ENCODE measurements at places on chromosomes 12 and 14.

GRCh38 chr12:92271341-92271740 is 125.7 kb upstream of the BTG1 start:
- DNase-seq: no peak

- DNase-seq: no peak
Measured at GRCh38 chr12:58592475-58593207, 327.7 kb downstream of the LRIG3 start.

DNA sequence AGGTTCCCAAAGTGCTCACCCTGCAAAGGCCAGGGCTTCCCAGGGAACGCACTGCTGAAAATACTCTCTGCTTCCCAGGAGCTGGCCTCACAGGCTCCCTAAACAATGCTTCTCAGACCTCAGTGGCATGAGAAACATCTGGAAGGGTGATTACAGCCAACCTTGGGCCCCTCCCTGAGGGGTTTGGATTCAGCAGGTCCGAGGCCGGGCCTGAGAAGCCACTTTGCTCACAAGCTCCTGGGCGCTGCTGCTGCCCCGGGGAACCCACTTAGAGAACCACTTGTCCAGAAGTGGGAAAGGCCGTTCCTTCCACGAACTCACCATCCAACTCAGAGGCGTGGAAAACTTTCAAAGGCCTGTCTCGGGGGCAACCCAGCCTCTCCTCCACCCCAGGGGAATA is 130.5 kb downstream of the PIWIL1 start:
- DNase-seq: no peak

DNA sequence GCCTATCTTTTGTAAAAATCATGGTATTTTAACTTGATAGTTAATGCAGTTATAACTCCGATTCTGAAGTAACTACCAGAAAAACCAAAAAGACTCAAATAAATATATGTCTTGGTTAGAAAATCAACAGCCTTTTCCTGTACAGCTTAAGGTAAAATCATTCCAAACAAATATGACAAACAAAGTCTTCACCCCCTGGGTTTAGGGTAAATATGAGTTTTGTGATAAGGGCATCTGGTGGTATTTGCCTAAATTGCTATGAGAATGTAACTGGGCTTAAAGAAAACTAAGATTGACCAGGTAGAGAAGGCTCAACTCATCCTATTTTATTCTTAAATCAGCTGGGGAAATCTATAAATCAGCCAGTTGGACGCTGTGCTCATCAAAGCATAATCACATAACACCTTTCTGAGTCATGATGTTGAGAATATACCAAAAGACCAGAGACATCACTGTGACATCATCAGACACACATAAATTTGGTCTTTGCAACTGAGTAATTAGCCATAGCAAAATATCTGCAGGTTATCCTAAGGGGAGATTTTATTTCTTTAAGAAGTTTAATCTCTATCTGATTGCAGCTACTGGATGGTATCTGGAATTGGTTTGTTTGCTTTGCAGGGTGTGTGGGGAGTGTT is 133.9 kb downstream of the STXBP6 start:
- DNase-seq: no peak

- no peak for DNase-seq
Measured at GRCh38 chr12:124581307-124582107, 14.1 kb upstream of the NCOR2 start.

DNA sequence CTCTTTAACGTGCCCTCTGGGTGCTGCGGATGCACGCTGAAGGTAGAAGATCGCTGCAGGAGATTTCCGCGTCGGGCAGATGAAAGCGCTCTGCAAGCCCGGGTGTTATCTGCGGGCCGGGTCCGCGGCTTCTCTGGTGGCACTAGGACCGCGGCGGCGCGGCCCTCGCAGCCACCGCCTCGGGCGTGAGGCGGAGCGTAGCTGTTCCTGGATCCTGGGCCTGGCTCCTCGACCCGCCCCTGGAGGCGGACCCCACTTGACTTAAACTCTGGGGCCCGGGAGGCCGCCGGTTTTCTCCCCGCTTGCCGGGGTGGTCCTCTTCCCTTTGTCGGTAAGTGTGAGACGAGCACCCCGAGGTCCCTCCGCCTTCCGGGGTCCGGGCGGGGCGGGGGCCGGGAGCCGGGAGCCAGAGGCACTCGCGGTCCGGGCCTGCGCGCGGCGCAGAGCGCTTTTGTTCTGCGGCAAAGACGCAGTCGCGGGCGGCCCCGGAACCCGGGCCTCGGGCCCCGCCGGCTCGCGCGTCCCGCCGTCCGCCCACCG is at the start of gene RESF1:
Gene RESF1 (plus strand): TSS at position 255 of the 540 bp plus-strand sequence. CDS start 21,541 bp downstream, outside the sequence.
- peak; percentile 75 for DNase-seq

DNA sequence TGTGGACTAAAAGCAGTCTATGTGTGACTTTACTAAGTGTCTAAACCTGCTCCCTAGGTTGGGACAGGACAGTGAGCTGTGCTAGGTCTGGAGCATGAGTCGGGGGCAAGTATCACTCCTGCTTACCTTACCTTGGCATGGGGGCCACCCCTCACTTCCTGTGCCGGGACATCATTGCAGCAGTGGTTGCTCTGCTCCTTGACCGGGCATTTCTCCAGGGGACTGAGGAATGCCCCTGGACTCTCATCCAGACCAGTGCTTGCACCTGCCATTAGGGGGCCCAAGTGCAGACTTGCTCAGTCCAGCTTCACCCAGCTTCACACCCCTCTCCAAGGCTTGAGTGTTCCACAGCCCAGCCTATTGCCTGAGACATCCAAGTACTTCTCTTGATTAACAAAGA is 84.7 kb upstream of the NELL2 start:
- no peak for DNase-seq
